ENCODE measurements at places on chromosomes 16 and 17.

GRCh38 chr17:50541716-50542688 is 5.0 kb upstream of the SPATA20 start:
- DNase-seq: peak; percentile 97

DNA sequence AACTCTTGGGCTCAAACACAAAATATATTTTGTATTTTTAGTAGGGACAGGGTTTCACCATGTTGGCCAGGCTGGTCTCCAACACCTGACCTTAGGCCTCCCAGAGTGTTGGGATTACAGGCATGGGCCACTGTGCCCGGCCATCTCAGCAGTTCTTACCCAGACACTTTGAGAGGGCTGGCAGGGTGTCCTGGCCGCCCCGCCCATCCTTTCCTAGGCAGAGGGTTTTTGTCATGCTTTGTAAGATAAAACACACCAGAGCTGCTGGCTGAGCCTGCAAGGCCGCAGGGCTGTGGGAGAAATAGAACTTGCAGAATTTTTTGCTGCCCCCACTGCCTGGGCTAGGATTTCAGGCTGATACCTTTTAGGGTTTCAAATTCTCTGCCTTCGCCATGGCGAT is 8.7 kb downstream of the PPL start:
- no peak for DNase-seq

DNA sequence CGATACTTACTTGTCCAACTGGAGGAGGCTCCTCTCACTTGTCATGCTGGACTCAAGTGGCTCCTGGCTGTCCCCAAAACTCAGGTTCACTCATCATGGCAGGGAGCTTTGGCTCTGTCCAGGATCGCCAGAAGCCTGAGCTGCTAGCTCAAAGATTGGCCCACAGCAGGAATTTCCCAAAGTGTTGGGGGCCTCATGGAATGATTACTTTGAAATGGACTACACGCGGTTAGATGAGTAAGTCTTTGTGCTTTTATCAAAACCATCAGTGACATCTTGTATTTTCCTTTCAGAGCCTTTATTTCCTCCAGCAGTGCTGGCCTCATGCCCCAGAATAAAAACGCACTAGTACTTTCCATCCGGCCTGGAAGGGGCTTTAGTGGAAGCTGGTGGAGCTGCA is 29.2 kb upstream of the PHB1 start:
- DNase-seq: no peak

DNA sequence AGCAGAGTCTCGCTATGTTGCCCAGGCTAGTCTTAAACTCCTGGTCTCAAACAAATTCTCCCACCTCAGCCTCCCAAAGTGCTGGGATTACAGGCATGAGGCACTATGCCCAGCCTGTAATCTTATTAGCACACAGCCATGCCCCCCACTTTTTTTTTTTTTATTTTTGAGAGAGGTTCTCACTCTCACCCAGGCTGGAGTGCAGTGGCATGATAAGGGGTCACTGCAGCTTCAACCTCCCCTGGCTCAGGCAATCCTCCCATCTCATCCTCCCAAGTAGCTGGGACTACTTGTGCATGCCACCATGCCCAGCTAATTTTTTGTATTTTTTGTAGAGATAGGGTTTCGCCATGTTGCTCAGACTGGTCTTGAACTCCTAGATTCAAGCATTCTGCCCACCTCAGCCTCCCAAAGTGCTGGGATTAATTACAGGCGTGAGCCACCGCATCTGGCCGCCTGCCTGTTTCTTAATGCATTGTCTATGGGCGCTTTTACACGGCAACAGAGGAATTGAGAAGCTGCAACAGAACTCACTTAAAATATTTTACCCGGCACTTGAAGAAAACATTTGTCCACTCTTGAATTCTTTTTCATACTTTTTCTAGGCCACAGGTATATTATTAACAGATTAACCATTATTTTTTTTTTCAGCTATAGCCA is 8.8 kb upstream of the CEP20 start:
- DNase-seq: no peak

DNA sequence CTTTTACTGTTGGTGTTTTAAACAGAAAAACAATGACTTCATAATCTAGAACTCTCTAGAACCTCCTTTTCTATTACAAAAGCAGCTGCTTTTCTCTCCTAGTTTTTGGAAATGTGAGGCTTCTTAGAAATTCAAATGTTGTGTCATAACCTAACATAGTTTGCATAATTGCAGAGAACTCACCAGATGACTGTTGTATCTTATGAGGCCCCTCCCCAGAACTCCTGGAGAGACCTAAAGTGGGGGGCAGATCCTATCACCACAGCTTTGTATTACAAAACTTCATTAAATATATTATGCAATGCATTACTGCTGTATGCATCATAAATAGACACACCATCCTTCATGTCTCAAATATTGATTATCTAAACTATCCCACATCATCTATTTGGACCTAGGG is 538.7 kb upstream of the HSBP1 start:
- no peak for DNase-seq

- DNase-seq: no peak
Measured at GRCh38 chr17:9587969-9588656, 11.7 kb downstream of the CFAP52 start.

GRCh38 chr17:82836823-82837357 is 2.9 kb downstream of the ZNF750 start:
- no peak for DNase-seq

DNA sequence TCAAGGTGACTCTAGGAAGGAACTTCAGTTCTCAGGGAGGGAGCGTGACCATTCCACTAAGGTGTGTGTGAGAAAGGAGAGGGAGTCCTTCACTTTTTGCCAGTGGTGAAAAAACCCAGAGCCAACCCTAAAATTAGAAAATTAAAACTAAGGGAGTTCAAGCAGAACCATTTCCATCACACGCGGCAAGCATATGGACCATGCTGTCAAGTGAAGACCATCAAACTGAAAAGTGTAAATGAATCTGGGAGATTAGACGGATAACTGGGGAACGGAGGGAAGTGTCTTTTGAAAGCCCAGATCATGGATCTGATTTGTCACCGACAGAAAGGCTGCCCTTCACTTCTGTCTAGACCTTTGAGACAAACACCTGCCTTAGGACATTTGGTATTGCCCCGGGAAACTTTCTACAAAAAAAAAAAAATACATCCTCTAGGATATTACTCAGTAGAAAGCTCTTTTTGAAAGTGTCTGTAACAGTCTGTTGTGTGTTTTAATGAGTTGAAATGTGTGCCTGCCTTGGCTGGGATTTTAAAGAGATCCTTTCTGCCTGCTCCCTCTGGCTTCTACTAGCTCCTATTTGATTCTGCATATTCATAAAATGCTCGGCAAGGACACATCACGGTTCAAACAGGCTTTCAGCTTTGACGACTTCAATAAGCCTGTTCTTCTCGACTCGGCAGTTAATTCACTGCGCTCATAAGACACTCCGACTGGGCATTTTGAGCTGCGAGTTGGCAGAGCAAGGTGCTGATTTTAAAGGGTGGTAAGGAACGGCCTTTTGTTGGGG is 81.4 kb upstream of the ERCC4 start:
- no peak for DNase-seq

DNA sequence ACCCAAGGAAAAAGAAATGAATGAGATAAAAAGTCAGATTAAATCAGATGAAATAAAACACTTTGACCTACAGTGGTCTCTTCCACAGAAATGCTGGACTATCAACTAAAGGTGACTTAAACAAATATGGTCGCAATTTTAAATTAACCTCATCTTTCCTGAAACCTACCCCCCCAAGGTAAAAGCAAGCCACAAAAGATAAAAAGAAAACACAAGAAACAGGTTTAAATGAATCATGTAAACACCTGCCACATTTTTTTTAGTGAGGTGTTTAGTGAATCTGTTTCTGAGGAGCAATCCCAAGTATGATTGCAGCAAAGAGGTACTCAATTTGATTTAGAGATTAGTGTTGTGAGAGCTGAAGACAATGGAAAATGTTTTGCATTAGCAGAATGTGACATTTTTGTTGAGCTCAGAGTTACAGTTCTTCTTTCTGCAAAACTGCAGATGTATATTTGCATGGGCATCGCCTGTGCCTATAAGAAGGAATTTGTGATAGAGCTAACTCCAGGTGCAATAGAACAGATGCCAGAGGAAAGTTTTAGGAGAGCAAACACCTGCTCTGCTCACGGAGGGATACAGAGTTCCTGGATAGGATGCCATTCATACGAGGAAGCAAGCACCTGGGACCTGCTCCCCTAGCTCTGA is 3.4 kb upstream of the MMD start:
- DNase-seq: no peak

DNA sequence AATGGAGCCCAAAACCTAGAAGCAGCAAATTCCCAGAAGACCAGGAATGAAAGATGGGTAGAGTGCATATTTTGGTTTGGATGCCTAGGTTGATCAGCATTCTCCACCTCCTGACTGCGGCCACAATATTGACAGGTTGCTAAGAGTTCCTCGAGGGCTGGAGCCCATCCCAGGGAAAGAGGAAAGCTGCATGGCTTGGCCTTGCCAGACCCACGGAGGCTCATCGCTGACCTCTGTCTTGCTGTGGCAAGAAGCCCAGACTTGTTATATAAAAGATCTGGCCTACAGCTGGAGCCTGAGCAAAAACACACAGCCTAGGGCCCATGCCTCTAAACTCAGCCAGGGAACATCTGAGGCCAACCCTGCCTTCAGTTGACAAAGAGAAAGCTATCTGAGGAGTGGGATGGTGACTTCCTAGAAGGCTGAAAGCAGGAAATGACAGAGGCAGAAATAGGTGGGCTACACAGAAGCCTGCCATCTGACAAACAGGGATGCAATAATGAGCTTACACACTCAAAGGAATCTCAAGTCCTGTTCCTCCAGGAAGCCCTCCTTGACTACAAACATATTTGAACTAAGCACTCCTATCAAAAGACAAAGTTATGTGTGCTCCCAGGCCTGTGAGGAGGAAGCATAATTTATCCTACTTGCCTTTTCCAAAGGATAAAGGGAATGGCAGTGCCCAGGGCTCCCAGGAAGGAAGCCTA is 22.5 kb upstream of the SLC35B1 start:
- no peak for DNase-seq

- DNase-seq: no peak
Measured at GRCh38 chr17:48236681-48237134, 129.1 kb downstream of the SNX11 start.

DNA sequence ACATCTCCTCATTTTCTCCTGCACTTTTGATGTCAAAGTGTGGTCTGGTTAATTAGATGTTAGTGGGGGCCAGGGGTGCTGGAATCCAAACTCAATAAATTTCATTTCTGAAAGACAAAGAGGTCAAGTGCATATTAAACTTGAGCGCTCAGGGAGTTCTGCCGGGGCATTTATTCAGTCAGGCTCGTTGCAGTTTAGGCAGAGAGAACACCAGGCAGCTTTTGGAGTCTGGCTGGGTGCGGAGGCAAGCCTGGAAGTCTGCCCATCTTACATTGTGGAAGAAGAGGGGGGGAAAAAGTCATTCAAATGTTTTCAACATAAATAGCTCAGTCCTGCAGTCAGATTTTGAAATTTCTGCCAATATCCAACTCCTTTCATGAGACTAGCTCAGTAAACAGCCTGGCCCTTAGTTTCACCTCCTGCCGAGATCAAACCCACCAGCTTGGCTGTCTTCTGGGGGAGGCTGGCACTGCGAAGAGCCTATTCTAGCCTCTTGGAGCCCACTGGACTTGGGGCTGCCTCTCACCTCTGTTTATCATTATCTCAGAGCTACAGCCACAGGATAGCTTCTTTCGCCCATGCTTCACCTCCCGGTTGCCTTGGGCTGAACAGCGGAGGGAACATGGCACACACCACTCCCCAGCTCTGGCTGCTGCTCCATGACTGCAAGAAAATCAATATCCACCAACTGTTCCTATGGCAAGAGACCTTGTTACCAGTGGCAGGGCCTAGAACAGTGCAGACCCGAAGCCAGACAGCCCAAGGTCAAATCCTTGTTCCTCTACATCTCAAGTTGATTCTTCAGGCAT is 177.4 kb upstream of the CDH5 start:
- no peak for DNase-seq

DNA sequence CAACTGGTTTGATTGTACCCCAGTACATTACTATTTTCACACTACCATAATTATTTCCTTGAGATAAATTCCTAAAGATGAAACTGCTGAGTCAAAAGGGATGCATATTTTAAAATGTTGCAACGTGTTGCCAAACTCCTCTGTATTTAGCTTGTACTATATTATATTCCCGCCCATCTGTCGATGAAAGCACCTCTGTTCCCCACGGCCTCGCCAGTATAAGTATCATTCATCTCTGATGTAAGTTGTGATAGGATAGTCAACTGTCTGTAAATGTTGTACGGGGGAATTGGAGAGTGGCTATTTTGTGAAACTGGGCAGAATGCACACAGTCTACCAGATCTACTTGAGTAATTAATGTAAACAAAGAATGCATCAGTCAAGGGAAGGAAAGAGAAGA is 47.7 kb upstream of the TNRC6A start:
- DNase-seq: no peak

DNA sequence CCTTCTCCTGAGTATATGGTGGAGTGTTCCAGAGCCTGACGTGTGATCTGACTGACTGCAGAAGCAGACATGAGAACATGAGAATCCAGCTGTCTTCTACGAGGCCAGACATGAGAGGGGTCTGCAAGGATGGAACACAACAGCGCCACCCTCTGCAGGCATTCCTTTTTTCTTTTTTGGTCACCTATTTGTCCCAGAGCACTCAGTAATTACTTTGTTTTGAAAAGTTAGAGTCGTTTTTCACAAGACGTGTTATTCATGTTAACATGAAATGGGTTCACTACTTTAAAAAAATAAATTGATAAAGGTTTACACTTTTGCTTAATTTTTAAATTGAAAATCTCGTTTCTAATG is 43.8 kb upstream of the ATP2A3 start:
- DNase-seq: no peak

- DNase-seq: no peak
Measured at GRCh38 chr17:34400301-34400931, 37.4 kb upstream of the CCL1 start.

- peak; percentile 28 for DNase-seq
Measured at GRCh38 chr16:11004973-11005610, 60.7 kb downstream of the CLEC16A start.

DNA sequence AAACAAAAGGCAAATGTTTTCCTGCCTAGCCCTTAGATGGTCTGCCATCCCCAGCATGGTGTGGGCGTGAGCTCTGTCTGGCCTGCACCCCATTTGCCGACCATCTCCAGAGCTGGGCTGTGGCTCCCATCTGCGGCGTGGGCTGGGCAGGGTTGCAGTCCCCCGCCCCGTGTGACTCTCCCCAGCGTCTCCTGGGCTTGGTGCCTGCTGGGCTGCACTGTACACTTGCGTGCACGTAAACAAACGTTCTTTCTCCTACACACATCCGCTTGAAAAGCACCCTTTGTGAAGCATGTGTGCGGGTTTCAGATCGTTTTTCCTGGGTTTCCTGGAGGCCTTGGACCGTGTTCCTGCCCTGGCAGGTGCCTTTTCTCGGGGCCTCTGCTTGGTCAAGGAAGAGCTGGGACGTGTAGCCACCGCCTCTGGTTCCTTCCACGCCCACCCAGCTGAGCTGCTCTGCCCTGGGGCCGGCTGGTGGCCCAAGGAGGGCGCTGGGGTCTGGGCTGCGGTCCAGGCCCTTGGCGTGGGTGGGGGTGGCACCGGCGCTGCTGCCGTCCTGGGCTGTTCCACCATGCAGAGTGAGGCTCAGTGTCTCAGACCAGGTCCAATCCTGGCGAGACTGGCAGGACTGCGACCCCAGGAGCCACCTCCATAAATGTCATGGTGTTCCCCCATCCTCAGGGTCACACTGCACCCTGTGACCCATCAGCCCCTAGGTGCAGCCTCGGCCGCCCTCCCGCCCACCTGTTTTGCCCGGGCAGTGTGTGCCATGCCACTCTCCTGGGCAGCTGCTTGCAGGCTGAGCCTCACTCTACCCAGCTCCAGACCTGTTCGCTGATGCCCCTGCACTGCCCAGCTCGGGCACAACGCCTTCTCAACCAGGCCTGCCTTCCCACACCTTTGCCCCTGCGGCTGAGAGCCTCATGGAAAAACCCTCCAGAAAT is 9.9 kb upstream of the BAIAP3 start:
- no peak for DNase-seq

- DNase-seq: no peak
Measured at GRCh38 chr17:29723278-29724047, 100.8 kb upstream of the CORO6 start.
